ENCODE measurements at places on chromosomes 5 and 9. TPM values are rescaled to one million over a fixed set of nuclear protein-coding genes. Genes with fewer than 3 reads are reported as not detected.

- DNase-seq: no peak
Observed at GRCh38 chr9:99822806-99823591, 1.3 kb downstream of the NR4A3 start.

- no peak for DNase-seq
Observed at GRCh38 chr5:19058216-19058615, 929.8 kb downstream of the CDH18 start.

DNA sequence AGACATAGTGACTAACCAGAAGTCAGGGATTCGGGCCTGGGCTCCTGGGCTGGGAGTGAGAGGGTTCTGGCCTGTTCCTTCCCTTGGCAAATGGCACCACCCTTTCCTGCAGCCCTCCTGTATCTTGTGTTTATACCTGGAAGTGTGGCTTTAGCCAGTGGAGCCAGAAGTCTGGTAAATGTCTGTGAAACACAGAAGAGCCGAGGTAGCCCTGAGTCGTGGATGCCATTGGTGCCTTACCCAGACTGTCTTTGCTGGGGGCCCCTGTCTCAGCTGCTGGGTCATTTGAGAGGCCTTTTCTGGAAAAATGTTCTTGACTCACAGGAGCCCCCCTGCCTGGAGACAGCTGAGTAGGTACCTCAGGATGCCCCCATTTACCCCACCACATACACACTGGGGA is 95.7 kb upstream of the BASP1 start:
- no peak for DNase-seq

DNA sequence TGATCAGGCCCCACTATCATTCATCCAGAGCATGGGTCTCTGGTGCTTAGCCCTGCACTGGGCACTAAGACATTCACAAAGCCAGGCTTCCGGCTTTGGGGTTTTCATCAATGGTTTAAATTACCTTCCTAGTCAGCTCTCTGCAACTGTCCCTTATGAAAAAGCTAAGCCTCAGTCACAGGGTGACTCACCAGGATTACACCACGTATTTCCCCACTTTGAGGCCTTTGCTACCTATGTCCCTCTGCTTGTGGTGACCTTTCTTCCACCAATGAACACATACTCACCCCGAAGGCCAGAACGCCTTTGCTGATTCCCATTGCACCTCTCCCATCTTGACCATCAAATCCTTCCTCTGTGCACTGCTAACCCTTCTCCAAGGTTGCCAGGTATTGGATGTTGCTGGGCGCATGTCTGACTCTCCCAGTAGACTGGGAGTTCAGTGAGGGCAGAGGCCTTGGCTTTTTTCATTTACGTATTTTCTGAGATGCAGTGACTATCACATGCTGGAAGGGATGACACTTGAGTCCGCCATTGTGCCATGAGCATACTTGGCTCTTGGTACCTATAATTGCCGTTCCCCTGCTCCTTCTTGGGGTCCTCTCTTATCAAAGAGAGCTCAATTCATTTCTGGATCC is 58.7 kb upstream of the TNFSF8 start:
- DNase-seq: no peak

NIPAL4 gene
- 0.45 TPM for polyA plus RNA-seq

DNA sequence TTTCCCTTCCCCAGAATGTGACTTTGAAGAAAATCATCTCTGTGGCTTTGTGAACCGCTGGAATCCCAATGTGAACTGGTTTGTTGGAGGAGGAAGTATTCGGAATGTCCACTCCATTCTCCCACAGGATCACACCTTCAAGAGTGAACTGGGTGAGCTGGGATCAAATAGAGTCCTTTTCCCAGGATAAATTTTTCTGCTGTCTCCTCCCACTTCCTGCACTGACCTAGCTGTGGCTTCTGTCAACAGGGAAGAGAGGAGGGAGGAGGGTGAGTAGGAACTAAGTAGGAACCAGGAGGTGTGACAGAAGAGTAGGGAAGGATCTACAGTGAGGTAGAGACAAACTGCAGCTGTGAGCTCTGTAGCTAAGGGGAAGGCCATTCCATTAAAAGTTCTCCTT is 69.3 kb downstream of the MAMDC2 start:
- no peak for DNase-seq

GRCh38 chr5:178227929-178228328 is 4.7 kb downstream of the PHYKPL start:
- no peak for DNase-seq

PCDHB4 gene
- 2.1 TPM for polyA plus RNA-seq

TLX3 gene
- polyA plus RNA-seq: not detected

Measured in renal pelvis (tissue), 12 donors.